ENCODE measurements at places on chromosomes 13 and 19.

DNA sequence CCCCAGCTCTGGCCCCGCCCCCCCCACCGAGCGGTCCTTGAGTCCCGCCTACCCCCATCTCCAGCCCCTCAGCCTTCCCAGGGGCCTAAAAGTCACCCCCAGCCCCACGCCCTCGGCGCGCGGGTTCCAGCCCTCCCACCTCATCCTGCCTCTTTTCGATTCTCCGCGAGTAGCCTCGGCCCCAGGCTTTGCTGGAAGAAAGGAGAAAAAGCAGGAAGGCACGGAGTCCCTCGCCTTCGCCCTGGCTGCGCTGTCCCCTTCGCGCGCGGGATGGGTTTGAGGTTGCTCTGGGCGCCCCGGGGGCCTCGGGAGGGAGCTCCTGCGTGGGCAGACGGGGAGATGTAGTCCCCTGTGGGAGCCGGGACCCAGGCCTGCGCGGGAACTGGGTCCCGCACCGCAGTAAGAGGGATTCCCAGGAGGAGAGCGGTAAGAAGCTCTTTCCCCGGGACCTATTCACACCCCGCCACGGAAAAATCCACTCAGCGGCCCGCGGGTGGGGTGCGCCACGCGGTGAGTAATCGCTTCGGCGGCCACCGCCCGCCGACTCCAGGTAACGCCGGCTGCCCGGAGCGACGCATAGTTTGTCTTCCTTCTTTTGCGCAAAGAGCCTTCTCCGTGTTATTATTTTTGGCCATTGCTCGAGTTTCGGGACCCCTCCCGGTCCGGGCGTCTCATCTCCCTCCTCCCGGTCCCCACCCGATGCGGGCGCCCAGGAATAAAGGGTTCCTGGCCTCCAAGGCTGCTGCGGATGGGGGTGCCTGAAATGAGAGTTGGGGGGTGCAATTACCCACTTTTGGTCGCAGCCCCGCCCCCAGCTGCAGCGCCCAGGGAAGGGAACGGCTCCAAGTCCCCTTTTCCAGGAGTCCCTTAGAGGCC is 865 bp upstream of the CRLF1 start:
- peak; percentile 42 for DNase-seq

- DNase-seq: no peak
These were observed 261.6 kb downstream of the GPC5 start for GRCh38 chr13:91660076-91660415.

DNA sequence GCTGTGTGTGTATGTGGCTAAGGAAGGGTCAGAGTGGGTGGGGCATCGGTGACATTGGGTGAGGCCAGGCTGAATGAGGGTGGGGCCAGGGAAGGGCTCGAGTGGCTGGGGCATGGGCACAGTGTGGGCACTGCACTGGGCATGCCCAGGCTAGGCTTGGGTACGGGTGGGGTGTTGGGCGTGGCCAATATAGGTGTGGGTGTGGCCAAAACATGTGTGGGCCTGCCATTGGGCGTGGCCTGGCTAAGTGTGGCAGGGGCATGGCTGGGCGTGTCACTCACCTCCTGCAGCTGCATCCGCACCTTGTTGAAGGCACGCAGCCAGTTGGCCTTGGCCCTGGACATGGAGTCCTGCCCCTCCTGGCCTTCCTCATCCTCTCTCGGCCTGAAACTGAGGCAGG is 33.2 kb downstream of the UNC13A start:
- no peak for DNase-seq

GRCh38 chr13:94014461-94014860 is 465.0 kb downstream of the DCT start:
- no peak for DNase-seq

DNA sequence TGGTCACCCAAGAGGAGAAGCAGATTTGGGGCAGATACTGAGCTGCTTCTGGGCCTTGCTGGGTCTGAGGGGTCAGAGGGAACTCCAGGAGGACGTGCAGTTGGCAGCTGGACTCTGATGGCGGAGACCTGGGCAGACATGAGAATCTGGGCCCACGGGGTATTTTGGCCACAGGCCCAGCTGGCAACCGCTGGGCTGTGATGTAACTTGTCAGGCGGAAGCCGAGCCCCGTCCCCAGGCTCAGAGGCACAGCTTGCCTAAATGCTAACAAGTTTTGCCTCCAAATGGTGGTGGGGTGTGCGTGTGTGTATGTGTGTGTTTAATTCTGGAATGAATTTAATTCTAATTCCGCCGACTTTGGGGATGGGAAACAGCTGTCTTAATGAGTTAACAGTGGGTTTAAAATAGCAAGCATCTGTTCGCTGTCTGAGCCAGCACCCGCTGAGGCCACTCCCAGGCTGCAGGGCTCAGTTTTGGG is 11.6 kb downstream of the ZNRF4 start:
- no peak for DNase-seq

GRCh38 chr13:98189841-98190505 is 12.9 kb upstream of the RNF113B start:
- no peak for DNase-seq

DNA sequence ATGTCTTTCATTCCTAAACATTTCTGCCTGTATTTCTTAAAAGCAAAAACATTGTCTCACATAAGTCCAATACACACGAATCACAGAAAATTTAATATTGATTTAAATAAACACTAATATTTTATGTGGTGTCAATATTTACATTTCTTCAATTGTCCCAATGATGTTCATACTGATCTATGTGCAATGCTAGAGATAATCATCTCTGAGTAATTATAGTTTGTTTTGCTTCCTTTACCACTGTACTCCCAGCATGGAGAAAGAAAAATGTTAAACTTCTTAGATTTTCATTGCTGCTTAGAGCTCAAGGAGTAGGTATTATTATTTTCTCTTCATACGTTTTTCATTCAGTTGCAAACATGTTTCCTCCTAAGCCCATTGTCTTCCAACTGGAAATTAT is 434.2 kb upstream of the PRR20A start:
- no peak for DNase-seq

- no peak for DNase-seq
These were observed 334 bp upstream of the ANGPTL6 start for GRCh38 chr19:10102787-10103236.

DNA sequence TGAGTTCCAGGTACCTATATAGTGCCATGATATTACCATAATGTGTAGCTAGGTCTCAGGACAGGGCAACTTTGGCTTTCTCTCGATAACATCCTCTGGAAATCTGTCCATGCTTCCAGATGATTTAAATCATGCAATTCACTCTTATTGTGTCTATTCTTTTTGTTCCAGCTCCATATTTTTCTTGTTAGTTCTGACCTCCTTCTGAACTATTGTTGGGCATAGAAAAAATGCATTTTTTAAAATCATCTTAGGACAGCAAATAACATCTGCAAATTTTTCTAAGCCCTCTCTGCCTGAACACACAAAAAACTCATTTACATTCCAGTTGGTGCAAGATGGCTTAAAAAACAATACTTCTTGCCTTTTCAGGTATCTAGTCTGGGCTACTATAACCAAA is 1561.0 kb upstream of the MIR17HG start:
- no peak for DNase-seq

DNA sequence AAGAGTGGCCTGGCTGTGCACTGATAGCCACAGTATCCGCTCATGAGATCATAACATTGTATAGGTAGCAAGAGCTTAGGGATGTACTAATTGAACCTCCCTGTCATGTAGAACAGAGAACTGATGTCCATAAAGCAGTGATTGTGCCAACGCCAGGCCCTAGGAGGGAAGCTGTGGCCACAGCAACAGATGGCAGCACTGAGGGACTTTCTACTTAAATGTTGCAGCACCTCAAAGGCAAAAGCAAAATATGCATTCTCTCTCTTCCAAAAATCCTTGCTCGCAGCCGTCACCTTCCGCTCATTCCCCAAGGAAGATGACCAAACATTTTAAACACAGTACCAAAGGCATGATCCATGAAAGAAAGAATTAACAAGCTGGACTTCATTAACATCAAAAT is 32.3 kb downstream of the COL4A1 start:
- DNase-seq: no peak

- DNase-seq: peak; percentile 51
These were observed 3.7 kb upstream of the CLPTM1 start for GRCh38 chr19:44951179-44952159.

DNA sequence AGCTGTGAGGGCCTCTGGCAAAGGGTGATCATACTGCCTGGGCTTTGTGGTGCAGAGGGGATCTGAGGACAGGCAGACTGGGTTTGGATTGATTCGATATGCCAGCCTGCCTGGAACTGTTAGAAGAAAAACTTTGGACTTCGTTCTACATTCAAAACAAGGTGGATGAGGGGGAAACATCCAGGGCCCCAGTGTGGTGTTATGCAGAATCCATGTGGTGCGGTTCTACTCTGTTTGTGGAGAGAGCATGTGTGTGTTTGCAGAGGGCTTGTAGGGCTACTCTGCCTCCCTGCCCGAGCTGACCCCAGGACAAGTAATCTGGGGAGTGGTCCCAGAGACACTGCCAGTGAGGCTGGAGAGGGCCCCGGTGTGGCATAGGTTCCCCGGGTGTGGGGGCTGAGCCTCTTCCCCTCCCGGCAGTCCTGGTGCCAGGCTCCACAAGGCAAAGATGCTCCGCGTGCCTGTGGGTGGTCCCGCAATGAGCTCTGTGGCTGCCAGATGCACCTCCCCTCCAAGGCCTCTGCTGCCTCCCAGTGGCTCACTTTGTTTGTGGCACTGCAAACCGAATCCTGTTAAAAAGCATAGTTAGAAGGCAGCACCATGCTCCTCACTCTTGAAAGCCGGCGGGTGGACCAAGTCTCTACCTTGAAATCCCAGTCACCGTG is 22.3 kb upstream of the TFDP1 start:
- peak; percentile 17 for DNase-seq

DNA sequence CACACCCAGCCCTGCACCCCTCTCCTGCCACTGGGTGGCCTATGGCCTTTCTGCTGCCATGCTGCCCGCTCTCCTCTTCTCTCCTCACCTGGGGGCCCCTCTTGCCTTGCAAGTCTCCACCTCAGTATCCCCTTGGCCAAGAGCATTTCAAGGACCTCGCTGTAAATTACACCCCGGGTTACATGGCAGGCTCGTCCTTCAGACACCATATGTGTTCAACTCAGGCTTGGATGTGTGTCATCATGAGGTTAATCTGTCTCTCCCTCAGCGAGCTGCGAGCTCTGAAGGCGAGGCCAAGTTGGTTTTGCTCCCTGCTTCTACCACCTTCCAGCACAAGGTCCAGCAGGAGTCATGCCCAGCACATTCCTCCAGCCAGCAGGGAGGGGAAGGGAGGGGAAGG is 74.8 kb upstream of the TM9SF2 start:
- no peak for DNase-seq

DNA sequence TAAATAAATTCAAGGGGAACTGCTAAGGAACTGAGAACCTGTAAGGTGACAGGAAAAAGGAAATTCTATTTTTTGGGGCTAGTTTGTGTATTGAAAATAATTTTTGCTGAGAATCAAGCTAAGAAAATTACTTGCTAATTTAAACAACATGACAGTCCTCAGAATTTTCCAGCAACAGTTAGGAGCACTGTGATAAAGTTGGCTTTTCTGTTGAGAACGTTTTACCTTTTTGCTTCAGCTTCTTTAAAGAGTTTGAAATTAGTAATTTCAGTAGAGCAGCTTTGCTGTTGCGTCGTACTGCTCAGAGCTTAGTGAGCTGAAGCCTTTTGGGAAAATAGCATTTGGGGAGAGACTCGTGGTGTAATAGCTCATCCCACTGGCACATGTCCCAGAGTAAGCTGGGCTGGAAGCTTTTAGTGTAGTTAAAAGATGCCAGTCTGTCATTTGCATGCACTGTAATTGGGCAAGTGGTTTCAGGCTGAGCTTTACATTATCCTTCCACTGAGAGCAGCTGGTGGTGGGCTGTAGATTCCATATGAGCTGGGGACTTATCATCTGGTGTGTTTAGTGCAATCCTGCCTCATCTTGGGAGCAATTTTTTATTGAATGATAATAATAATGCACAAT is 69.8 kb downstream of the LRCH1 start:
- DNase-seq: no peak

- no peak for DNase-seq
These were observed 240.2 kb upstream of the MAB21L1 start for GRCh38 chr13:35716729-35717128.

GRCh38 chr13:102657630-102658029 is 37.2 kb downstream of the METTL21C start:
- DNase-seq: no peak

DNA sequence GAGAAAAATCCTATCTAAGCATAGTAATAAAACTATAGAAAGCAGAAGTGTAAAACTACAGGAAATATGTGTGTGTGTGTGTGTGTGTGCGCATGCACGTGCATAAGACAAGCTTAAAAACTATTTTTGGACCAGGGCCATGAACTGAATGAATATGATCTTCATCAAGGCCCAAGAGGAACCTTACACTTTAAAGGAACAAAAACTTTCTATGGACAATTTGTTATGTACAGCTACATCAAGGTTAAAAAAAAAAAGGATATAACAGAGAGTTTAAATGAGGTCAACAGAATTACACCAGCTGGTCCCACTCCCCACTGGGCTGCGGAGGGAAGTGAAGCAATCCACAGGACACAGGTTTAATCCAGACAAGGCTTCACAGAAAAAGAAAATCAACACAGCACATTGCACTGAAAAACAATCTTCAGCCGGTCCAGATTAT is 151.1 kb downstream of the LHFPL6 start:
- DNase-seq: no peak

DNA sequence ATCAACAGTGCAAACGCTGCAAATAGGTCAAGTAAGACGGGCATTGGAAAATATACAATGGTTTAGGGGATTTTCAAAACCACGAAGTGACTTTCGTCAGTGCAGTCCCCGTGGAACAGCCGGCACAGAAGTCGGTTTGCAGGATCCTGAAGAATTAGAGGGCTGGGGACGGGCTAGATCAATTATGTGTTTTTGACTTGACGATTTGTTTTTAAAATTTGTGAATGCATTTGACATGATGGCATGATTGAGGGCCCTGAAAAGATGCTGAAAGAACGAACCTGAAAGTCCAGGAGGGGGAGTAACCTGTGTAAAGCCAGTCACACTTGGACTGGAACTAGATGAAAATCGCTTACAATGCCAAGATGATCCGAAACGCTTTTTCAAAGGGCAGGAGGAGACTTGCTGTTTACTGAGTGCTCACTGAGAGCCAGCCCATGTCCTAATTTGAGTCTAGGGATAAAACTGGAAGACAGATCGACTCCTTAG is 8.9 kb upstream of the DGKH start:
- DNase-seq: no peak

- no peak for DNase-seq
These were observed 2.4 kb downstream of the AURKC start for GRCh38 chr19:57233207-57233606.

DNA sequence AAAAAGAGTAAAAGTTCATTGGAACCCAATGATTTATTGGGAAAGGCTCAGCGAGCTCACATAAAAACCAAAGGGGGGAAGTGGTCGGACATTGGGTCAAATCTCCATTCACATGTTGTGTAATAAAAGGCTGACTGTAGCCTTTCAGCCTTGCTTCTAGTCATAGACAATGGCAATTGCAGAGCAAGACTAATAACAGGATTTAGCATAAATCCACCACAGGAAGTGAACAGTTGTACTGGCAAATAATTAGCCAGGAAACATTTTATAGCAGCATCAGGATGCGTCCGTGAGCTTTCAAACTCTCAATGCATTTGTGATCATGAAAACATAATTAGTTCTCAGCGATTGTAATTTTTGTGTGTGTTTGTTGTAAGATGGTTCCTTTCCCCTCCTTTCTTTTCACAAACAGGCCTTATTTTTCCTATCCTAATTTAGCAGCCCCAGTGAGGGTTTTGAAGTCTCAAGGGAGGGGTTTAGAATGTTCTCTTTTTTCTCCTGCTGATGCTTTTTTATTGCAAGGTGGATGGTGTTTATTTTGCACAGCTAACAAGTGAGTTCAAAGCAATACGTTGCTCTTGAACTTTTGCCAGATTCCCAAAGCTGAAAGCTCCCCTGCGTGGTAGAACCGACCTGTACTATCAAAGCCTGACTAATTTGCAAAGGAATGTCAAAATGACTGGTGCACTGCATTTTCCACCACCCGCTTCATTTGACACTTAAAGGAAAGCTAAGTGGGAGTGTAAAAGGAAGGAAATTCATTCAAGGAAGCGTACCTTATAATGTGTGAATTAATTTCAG is 105.6 kb downstream of the SPRY2 start:
- no peak for DNase-seq

Measured in activated T-cell treated with anti-CD3 and anti-CD28 coated beads for 4 hours (primary cell).